ENCODE measurements at places on chromosomes 5 and 9.

- DNase-seq = no peak
Observed at GRCh38 chr5:168592014-168592368, 12.8 kb upstream of the PANK3 start.

DNA sequence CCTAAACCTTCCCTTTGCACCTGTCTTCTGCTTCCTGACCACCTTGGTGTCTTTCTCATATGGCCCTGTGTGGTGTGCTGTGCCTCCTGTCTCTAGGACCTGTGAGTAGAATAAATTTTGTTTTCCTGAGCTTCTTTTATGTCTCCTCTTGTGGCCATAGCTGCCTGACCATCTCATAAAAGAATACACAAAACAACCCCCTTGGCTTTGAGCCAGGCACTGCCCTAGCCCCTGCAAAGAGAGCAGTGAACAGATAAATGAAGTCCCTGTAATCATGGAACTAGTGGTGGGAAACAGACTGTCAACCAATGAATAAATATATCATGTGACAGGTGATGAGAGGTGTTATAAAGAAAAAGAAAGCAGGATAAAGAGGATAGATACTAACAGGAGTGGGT is 485.1 kb downstream of the CSNK1G3 start:
- no peak for DNase-seq

GRCh38 chr5:83069096-83069799 is 7.9 kb downstream of the TMEM167A start:
- DNase-seq = no peak

DNA sequence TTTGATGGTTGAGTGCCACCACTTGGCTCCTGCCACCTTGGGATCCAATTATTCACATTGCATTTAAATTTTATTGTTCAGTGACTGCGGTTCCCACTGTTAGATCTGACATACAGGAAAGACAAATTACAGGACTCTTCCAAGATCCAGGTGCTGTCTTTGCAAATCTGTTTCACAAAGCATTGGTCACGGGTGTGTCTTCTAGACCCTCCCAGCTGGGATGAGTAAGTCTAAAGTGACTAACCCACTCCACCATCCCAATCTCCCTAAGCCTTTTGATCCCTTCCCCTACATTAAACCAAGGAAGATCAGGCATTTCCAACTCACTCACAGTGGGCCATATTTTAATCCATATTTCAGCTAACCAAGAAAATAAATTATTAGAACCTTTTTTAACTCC is 1016.3 kb upstream of the CTNND2 start:
- no peak for DNase-seq

DNA sequence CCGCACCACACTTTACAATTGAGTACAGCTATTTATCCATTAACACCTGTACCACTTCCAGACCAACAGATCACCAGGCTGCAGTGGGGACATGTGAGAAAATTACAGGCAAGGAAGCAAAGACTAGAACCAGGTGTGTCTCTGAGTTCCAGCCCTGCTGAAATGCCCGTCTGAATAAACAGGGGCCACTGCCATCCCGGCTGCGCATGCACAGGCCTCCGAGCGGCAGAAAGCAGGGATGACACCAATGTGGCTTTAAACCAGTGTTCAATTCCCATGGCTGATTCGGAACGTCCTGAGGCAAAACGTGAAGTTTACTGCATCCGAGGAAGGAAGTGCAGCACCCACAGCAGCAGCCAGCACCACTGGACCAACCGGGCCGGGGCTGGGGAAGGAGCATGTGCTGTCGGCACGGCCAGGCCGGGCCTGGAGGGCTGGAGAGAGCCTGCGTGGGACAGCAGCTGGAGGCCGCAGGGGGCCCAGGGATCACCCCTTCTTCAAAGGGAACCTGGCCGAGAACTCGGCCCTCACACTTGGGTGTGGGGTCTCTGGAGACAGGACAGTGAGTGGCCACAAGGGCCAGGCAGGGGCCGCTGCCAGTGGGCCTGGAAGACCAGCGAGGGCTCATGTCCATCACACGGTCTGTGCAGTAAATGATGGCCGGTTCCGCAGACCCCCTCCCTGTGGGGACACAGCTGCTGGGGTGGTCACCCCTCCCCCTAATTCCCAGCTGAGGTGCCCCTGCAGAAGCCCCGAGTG is 33.0 kb upstream of the SLC12A7 start:
- no peak for DNase-seq

DNA sequence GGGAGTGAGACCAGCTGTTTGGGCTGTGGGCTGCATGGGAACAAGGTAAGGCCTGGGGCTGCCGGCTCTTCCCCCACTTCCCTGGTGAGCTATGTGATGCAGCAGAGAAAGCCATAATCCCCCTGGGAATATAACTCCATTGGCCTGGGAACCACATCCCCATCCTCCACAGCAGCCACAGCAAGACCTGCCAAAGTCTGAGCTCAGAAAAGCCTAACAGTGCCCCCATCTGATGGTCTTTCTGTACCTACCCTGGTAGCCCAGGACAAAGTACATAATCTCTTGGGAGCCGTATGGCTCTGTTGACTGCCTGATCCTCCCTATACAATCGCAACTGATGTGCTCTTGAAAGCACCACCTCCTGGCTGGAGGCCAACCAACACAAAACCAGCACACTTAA is 432.6 kb downstream of the CDH18 start:
- DNase-seq = no peak

Measured in CD4-positive, alpha-beta T cell treated with Interleukin-15 for 4 hours (primary cell).